Stomach (tissue), 19 donors: ENCODE measurements at places on chromosomes 6 and 20. TPM values are rescaled to one million over a fixed set of nuclear protein-coding genes. Genes with fewer than 3 reads are reported as not detected.

The TMEM151B gene
- not detected for total RNA-seq

DNA sequence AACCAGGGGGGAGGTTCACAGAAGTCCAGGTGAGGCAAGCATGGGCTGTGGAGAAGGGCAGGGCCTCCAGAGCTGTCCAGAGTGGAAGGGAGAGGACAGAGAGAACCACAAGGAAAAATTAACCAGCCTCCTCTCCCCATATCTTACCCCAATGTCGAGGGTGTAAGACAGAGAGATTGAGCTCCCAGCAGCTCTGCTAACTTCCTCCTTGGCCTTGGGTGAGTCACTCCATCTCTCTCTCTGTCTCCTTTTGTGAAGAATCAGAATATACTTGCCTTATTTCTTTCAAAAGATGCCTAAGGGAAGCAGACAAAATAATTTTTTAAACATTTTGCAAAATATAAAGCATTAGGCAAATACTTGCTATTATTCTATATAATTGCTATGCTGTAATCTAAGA is 58.3 kb upstream of the IYD start:
- no peak for DNase-seq

DNA sequence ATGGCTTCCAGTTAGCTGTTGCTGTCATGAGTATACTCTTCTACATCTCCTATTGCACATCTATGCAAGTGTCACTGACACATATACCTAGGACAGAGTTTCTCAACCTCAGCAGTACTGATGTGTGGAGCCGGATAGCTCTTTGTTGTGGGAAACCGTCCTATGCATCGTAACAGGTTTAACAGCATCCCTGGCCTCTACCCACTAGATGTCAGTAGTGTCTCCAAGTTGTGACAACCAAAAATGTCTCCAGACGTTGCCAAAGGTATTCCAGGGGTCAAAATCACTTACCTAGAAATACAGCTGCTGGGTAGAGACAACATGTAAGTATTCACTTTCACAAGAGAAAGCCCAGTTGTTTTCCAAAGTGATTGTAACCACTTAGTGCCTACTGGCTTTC is 637.6 kb downstream of the RNF144B start:
- no peak for DNase-seq

GRCh38 chr20:51623255-51623654 is 80.7 kb upstream of the NFATC2 start:
- no peak for DNase-seq

- DNase-seq: no peak
Measured at GRCh38 chr6:110185879-110186278, 5.7 kb downstream of the CDC40 start.

The MYLK2 gene
- 0.37 TPM for total RNA-seq

- DNase-seq: no peak
Measured at GRCh38 chr6:158481690-158482473, 78.0 kb upstream of the TMEM181 start.

- DNase-seq: no peak
Measured at GRCh38 chr20:45940053-45940452, 5.6 kb downstream of the PCIF1 start.

DNA sequence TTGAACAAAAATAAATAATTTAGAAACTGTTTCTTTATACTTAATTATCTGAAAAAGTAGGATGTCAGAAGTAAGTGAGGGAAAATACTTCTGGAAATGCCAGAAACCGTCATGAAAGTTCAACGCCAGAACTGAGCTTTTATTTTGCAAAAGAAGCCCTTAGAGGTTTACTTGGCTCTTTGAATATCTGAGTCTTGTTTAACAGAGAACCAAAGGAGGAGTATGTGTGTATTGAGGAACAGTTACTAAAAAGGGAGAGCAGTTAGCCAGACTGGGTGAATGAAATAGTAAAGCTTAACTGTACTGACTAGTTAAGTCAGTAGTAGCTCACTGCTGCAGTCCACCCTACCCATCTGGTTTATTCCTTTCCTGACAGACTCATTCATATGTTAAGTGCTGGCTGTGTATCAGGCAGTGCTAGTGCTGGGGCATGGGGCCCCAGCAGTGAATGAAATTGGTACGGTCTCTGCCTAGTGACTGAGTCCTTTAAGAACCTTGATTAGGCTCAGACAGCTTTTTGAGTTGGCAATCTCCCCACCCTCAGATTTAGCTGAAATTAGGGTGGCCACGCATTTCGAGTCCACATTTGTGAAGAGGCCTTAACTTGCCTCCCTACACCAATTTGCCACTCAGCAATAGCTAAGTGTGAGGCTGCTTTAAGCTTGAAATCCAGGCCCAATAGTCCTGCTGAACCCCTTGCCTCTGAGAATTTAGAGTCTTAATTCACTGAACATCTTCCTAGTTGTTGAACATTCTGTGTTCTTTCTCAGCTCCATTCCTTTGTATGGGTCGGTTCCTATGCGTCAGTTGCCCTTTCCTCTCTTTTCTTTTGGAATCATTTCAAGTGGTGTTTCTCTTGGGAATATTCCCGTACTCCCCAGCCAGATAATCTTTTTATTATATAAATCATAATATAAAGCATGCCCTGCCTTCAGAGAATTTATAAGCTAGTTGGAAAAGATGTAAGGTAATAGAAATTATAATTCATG is 20.2 kb downstream of the MAP3K4 start:
- DNase-seq: no peak

DNA sequence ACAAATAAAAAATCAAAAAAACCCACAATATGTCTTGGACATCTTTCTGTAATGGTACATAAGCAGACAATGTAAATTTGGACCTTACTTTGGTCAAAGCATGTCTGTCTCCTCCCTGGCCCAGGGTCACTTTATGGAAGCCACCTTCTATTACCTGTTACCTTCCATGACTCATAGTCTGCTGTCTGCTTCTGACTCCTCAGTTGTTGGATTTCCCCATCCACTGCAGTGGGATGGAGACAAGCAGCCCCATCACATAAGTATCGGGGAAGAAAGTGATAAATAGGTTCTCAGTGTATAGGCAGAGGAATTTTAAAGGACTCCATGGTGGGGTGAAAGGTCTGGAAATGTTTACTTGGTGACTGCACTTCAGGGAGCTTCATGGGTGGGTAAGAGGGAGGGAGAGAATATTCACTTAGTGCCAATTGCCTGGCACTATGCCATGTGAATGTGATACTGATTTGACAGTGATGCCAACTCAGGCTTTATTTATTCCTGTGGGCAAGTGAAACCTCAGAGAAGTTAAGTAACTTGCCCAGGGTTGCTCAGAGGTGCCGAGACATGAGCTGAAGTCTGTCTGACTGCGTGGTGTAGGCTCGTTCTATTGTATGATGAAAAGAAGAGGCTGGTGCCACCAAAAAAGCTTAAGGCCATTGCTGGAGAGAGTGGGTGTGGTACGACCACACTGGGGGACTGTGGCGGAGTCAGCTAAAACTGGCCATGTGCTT is 175.6 kb upstream of the RNF24 start:
- no peak for DNase-seq

DNA sequence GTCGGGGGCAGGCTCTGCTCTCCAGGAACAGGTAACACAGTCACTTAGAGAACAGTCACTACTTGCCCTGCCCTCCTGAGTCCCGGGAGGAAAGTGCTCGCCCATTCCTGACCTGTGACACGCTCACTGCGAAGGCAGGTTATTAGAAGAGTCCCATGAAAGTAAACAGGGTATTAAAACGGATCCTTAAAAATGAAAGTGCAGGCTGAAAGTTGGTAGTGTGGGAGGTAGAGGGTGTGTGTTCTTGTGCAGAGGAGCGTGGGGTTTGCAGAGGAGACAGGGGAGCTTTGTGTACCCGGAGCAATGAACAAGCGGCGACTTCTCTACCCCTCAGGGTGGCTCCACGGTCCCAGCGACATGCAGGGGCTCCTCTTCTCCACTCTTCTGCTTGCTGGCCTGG is at the start of gene CCN6:
TSS of gene CCN6 (plus strand) at position 104 of the 400 bp plus-strand sequence. CDS start at position 358, 254 bp downstream.
- peak; percentile 38 for DNase-seq

DNA sequence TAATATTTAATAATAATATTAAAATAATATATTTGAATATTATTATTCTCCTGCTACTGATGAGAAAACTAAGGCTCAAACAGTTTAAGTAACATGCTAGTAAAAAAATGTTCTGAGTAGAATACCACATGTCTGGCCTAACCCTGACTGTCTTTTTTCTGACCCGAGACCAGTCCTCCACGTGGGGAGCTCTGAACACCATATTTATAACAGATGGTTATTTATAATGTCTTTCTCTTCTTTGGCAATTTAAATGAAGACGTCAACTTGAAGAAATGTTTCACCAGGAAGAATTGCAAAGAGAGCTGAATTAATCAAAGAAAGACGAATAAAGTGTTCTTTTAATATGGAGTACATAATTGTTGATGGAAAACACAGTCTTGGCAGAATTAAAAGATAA is 82.0 kb downstream of the SLC22A3 start:
- no peak for DNase-seq

GRCh38 chr6:10310330-10310653 is 104.6 kb downstream of the TFAP2A start:
- no peak for DNase-seq

The RAMACL gene
- 9.0 TPM for total RNA-seq

The B3GAT2 gene
- not detected for total RNA-seq

The SMLR1 gene
- total RNA-seq: not detected

DNA sequence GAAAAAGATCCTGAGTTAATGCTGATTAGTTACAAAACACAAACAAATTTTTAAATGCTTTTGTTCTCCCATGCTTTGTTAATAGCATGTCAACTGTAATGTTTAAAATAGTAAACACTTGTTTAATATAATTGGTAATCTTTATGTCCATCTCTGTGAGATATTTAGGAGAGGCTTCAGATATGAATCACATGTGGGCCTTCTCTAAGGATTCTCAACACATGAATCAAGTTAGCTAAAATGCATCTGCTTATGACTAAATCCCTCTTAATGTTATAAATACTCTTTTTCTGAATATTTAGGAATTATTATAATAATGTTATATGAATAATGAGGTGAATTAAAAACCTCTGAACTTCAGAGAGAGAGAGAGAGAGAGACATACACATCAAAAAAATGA is 345.9 kb upstream of the MANEA start:
- no peak for DNase-seq

- no peak for DNase-seq
Measured at GRCh38 chr6:17673543-17674254, 33.0 kb downstream of the NUP153 start.

GRCh38 chr20:20490673-20491072 is 122.8 kb downstream of the INSM1 start:
- DNase-seq: no peak

GRCh38 chr6:14754751-14755513 is 490.9 kb upstream of the JARID2 start:
- no peak for DNase-seq

DNA sequence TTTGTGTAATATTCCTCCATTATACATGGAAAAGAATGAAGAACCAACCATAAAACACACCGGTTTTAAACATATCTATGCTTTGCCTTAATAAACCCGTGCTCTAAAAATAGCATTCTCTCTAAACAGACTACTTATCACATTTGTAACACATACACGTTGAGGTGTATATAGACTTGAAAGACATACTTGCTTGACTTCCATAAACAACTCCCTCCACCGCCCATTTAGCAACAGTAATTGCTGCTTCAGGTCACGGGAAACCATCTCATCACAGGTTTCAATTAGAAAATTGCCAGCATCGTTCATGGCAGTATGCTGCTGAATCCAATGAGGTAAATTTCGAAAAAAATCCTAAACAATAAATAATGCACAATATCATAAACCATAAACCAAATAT is 174.0 kb downstream of the SYNE1 start:
- DNase-seq: no peak

GRCh38 chr20:46937157-46937523 is 42.5 kb downstream of the EYA2 start:
- no peak for DNase-seq

The TINAG gene
- total RNA-seq: 2.2 TPM

The PRICKLE4 gene
- 48.7 TPM for total RNA-seq

DNA sequence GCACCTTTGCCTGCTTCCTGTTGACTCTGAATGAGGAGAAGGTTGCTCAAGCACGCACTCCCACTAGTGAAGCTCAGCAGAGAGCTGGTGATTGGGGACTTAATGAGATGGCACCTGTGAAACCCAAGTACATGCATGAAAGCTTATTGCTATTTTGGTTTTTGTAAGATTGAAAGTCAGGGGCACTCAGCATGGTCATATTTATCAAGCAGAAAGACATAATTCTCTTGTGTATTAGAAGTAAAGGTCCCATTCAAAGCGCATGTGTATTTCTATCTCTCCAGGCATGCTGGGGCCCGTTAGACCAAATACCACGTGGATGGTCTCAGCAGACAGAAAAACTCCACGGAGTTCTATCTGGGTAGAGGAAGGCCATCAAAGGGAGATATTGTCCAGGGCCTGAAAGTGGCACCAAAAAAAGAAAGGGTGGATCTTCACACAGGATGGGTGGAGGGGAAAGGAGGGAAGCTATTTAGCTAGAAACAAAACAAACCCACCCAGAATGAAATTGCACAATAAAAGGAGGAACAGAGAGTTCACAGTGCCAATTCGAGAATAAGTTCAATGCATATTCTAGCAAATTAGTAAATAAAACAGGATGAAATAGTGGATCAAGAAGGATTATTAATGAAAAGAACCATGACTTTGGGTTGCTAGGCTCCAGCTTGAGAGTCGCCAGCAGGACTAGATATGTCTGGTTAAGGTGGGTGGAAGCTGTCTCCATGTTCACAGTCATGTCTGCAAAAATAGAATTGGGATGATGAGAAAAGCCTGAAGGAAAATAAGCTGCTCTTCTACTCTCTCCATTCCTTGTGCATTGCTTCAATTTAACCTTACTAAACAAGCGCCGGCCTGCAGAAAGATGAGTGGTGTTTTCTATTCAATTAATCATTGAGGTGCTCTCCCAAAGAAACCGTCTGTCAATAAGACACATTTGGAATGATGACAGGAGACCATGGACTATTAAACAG is 224.9 kb upstream of the DTNBP1 start:
- DNase-seq: no peak

- DNase-seq: no peak
Measured at GRCh38 chr6:155341130-155341828, 27.0 kb upstream of the TFB1M start.

The RREB1 gene
- total RNA-seq: 61.8 TPM

GRCh38 chr20:50153500-50154377 is at the start of gene PEDS1:
Gene PEDS1, minus strand, starts transcription at chr20:50153723. Its CDS starts 86 bp downstream, at chr20:50153637.
- DNase-seq: peak; percentile 94

The FAM209A gene
- total RNA-seq: not detected

DNA sequence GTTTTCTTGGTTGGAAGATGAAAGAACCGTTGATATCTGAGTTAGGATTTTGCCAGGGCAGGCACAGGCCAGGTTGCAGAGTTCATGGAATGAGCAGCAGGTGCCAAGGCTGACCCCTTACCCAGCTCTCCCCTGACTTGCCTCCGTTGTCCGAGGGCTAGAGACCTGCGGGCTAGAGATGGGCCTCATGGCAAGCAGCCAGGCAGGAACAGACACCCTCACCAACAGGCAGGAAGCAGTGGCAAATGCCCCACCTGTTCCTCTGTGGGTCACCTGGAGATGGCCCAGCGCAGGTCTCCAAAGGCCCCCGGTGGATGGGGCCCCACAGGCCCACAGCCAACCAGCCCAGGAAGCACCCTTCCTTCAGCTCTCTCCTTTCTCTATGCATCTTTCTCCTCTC is 186.7 kb upstream of the PMEPA1 start:
- no peak for DNase-seq

The C20orf96 gene
- total RNA-seq: 8.4 TPM

- DNase-seq: peak; percentile 41
Measured at GRCh38 chr20:651713-652614, 1.0 kb downstream of the SRXN1 start.
